T-helper 2 cell treated with Interferon-gamma antibody and Interleukin-4, amounts not matched to agents 5 μg/mL and 100 μg/mL, for 36 hours (primary cell): ENCODE measurements at places on chromosomes 12 and 14.
A peak's percentile ranks its signal among the peaks of the same experiment; 100 is the strongest.

DNA sequence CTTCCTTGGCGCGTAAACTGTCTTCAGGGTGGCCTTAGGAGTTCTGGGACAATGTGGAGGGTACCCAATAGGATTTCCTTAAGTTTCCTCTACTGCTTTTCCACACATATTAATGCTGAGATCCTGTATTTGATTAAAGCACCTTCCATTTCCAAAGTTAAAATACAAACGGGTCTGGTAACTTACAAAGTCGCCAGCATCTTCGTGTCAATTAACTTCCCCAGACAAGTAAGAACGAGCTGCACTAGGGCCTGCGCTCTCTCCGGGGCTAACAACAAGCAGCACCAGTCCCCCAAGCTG is 130.9 kb downstream of the NDUFA12 start:
- peaks cover 49% of the 10 kb centered on the region for H3K27me3 ChIP-seq
- no peak overlapping the region for H3K4me3 ChIP-seq
- peaks cover 7% of the 10 kb centered on the region for H3K4me1 ChIP-seq

GRCh38 chr14:71289536-71289935 is 382.3 kb downstream of the PCNX1 start:
- no peak overlapping the region for H3K4me3 ChIP-seq
- peak overlapping the region; percentile 72 for H3K27ac ChIP-seq
- peaks cover 10% of the 10 kb centered on the region for H3K4me1 ChIP-seq
- peaks cover 15% of the 10 kb centered on the region for H3K27me3 ChIP-seq
- H3K36me3 ChIP-seq, result no peaks in the 10 kb centered on the region

- H3K4me1 ChIP-seq, result peaks cover 10% of the 10 kb centered on the region
- peak overlapping the region; percentile 24 for H3K4me3 ChIP-seq
- H3K27me3 ChIP-seq, result peaks cover 9% of the 10 kb centered on the region
- H3K36me3 ChIP-seq, result no peaks in the 10 kb centered on the region
Observed at GRCh38 chr12:62215506-62215905, 44.7 kb upstream of the USP15 start.

GRCh38 chr12:85782711-85783110 is 53.5 kb downstream of the RASSF9 start:
- DNase-seq, result no peak
- no peaks in the 10 kb centered on the region for H3K36me3 ChIP-seq
- no peak overlapping the region for H3K27ac ChIP-seq
- no peak overlapping the region for H3K4me3 ChIP-seq
- H3K4me1 ChIP-seq, result no peaks in the 10 kb centered on the region
- no peaks in the 10 kb centered on the region for H3K27me3 ChIP-seq

DNA sequence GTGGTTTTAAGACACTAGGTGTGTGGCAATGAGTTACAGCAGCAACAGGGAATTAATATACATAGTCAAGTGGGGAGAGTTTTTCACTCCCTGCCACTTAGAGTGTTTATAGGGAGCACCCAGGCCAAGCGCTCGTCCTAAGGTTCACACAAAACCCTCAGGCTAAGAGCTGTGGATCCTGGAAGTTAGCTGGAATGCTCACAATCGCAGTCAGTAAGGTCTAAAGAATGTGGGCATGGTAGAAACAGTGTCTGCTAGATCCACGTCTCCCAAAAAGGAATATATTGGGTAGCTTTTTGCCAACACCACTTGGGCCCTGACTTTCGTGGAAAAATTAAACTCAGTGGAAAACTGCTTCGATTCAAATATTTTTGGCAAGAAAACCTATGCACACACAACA is 36.6 kb downstream of the STAB2 start:
- no peaks in the 10 kb centered on the region for H3K36me3 ChIP-seq
- H3K27me3 ChIP-seq, result no peaks in the 10 kb centered on the region
- H3K27ac ChIP-seq, result no peak overlapping the region
- H3K4me3 ChIP-seq, result no peak overlapping the region
